ENCODE measurements at places on chromosomes 1 and 21.

- no peak for DNase-seq
Measured at GRCh38 chr1:232725305-232726047, 79.7 kb upstream of the MAP10 start.

DNA sequence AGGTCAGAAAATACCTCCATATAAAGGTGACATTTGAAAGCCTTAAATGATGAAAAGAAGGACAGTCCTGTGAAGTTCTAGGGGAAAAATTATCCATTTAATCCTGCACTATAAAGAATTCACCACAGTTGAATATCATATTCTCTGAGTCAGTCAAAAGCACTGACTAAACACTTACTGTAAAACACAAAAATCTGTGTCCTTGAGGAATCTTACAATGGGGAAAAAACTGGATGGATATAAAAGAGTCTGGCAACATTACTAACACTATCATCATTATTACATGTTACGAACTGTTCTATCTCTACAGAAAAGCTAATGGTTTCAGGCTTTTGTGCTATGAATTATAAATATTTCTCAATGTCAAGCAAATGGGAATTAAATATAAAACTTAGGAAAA is 42.4 kb upstream of the HP1BP3 start:
- DNase-seq = no peak

DNA sequence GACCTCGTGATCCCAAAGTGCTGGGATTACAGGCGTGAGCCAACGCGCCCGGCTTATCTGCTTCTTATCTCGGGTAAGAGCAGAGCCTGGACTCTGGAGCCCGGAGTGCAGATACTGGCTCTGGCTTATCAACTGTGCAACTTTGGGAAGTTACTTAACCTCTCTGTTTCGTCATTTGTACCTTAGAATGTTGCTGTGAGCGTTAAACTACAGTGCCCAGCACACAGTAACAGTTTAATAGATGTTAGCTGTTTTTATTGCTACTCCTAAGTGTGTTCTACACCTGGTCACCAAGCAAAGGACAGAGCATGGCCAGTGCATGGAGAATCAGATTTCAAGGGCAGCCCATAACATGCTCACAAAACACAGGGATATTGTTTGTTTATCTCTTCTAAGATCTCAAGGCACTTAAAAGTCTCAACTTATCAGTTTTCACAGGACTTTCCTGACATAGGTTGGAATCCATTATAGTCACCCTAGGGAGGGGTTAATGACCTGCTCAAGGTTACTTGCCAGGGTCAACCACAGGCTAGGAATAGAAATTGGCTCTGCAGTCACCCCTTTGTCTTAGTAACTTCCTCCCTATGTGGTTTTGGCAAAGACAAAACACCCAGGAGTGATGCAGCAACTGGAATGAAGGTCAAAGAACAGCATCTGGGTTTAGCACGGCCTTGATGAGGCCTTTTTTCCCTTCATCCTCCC is 22.5 kb upstream of the SRP9 start:
- no peak for DNase-seq

DNA sequence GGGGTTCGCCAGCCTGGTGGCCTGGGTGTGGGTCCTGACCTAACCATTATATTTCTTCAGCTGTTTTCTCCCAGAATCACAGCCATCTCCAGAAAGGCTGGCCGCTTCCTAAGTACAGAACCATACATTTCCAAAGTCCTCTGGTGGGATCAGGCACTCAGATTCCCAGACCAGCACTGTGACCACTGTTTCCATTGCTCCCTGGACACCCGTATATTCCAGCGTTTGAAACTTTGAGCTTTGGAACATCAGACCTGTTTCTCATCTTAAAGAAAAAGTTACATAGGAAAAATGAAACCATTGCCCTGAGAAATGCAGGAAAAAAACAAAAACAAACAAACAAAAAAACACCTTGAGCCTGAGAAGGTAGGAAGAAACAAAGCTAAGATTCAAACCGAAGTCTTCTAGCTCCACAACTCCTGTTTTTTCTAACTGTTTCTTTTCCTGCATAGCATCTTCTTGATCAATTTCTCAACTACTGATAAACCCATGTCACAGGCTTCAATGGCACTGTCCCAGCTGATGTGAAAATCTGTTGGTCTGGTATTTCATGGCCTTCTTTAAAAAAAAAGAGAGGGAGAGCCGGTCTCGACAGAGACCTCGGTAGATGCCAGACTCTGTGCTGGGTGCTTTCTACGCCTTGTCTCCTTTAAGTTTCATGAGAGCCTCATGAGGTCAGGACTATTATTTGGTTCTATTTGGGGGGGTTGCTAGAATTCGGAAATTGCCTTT is 221.3 kb downstream of the TOMM20 start:
- DNase-seq = no peak

GRCh38 chr1:156225677-156226014 is 12.8 kb downstream of the PMF1 start:
- DNase-seq = no peak

- DNase-seq = no peak
Measured at GRCh38 chr1:30920827-30921226, 12.3 kb upstream of the SDC3 start.

DNA sequence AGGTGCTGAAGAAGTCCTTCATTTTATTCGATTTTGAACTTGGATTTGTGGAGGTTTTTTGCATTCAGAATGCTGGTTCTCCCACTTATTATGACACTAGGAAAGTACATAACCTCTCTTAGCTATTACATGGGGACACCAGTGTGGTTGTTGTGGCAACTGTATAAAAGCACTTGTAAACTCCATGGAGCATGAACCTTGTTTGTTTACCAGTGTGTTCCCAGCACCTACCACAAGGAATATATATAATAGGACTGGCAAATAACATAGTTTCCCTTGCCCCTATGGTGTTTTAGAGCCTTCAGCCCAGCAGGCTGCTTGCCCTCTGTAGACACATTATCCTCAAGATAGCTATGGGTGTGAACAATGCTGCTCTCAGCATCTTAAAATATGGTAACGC is 43.1 kb downstream of the RASSF5 start:
- DNase-seq = no peak

DNA sequence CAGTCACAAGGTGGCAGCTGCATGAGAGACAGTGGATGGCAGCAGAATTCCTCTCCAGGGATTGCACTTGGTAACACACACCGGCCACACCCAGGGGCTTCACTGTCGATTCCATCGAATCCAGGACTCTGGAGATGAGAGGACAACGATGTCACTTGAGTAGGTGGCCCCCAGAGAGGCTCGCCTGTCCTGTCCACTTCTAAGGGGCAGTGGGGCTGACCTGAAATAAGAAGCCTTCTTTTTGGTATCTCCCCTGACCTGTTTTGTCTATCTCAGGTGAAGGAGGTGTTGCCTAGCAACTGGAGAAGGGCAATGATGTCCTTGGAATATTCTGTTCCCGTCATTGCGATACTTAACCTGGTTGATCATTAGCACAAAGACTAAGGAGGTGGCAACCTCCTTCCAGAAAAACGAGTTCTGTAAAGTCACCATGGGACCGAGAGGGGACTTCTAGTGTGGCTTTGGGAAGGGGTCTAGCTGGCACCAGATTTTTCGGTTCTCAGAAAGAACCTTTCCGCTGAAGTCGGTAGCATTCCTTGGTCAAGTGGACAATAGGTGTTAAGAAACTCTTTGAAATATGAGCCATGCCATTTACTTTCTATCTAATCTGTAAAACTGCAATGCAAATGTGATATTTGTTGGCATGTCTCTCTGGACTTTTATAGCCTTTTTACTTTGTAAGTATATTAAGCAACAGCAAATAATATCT is 85.2 kb upstream of the TMPRSS2 start:
- DNase-seq = no peak

DNA sequence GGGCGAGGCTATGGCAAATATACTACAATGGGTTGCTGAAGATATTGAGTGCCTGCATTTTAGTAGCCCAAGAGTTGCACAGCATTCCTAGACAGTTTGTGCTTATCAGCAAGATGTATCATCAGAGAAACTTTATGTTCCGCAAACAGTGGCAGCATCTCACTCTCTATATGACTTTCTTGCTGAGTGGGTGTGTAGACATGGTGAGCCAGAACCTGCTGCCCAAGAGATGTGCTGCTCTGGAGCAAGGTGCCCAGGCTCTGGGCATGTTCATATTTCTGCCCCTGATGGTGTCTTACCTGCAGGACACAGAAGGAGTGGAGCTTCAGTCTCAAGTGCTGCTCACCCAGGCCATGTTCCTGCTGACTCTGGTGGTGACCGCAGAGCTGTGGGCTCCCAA is 8.2 kb upstream of the RGSL1 start:
- DNase-seq = no peak

DNA sequence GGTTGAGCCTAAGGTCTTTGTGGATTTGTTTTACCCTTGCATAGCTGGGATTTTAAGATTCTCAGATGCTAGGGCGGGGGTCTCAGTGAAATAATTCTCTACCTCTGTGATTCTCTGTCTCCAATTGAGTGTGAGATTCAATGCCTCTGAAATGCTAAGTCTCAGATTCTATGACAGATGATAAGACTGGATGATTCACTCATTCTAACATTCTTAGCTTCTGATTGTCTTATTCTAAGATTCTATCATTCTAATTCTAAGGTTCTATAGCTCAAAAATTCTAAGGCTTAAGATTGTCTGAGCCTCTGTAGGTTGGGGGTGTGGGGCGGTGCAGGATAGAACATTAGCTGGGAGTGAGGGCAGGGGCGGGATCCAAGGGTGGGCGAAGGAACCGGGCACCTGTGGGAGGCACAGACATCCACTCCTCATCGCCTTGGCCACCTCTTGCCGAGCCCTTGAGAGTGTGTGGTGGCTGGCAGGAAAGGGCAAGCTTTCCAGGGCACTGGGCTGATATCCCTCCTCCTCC is 29.5 kb downstream of the ADGRB2 start:
- no peak for DNase-seq

DNA sequence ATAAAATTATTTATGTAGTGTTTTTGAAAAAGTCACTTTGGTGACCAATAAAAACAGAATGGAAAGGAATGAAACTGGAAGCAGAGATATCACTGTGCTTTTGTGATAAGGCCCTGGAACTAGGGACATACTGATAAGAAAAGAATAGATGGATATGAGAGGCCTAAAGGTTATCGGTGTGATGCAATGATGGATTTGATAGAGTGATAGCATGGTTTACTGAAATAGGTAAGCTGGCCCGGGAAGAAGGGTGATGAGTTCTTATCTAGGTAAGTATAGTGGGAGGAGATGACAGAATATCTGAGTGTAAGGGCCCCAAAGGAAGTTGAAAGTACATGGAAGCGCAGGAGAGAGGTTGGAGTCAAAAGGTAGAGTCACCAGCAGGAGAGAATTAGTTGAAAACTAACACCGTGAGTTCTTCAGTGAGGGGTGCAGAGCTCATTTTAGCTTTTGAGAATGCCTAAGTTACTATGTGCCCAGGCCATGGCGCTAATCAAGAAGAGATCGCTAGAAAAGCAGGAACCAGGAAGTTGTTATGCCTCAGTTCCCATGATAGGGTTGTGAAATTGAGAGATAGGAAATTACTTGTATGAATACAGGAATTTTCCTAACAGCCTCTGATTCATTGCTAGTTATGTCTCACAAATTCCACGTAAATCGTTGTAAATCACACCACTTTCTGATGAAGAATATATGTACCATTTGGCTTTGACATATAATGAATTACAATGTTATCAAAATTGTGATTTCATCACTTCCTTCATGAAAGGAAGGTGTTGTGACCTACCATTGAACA is 115.3 kb downstream of the PLA2G4A start:
- no peak for DNase-seq

GRCh38 chr1:194024659-194025058 is 838.2 kb upstream of the B3GALT2 start:
- peak; percentile 76 for DNase-seq

DNA sequence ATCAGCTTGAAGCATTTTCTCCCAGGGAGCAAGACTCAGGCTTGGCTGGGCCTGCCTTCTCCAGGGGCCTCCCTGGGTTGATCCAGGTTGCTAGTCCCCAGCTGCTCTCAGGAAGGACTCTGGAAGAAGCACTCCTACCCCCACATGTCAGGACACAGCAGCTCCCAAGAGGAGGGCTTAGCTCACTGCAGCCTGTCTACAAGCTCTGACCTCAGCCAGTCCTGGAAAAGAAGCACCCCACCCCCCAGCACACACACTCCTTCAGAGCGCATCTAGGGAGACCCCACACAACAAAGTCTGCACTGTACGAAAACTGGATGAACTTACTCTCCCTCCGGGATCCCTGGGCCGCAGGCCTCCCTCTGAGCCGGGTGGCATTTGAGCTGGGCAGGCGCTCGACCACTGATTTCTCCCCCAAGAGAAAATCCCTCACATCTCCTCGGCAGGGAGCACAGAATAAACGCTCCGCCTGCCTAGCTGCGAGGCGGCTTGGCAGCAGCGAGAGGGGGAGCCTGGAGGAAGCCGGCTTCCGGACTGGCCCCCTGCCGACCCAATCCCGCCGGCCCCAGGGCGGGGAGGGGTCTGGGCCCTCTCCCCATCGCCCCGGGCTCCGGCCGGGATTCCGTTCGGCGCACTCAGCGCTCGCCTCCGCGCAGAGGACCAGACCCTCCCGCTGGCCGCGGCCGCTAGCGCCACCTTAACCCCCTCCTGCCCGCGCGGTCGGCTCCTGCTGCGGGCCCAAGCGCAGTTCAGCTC is at the start of gene KCNA2:
Gene KCNA2, minus strand, starts transcription at position 458 of the 756 bp plus-strand sequence. CDS start 1,576 bp downstream, outside the sequence.
- no peak for DNase-seq

- DNase-seq = no peak
Measured at GRCh38 chr1:246573491-246573890, 7.2 kb downstream of the CNST start.

GRCh38 chr1:209379280-209379679 is 204.2 kb upstream of the CAMK1G start:
- no peak for DNase-seq

DNA sequence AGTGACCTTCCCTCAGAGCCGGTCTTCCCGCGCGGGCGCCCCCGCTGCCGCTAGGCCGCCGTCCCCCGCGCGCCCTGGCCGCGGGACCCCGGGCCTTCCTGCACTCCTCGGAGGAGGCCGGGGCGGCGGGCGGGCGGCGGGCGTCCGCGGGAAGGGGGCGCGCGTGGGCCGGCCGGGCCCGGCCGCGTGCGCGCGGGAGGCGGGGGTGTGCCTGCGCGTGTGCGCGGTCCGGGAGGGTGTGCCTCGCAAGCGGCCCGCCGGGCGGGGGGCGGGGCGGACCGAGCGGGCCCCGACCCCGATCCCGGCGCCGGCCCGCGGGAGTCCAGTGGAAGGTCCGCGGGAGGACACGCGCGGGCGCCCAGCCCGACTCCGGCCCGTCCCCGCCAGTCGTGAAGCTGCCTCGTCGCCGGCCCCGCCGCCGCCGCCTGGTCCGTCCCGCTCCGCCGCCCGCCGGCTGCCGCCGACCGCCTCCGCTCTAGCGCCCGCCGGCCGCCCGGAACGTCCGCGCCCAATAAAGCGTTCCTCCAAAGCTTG is 438 bp downstream of the MRPS6 start:
- no peak for DNase-seq

DNA sequence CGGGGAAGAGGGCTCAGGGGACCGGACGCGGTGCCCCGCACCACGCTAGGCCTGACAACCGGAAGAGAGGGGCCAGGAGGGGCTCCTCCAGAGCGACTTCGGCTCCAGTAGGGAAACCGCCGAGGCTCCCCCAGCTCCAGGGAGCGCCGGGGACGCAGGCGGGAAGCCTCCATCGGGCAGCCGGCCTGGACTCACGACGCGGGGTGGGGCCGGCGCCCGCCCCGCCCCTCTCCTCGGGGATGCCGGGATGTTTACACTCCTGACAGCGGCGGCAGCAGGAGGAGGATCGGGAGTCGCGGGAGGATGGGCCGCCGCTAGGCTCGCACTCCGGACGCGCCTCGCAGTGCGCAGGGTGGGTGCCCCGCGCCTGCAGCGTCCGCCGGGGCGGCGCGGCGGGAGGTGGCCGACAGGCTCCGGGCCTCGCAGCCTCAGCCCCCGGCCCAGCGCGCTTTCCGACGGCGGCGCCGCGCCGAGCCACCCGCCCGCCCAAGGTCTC is at the start of gene NEK7:
Gene NEK7, plus strand, starts transcription at position 254 of the 496 bp plus-strand sequence. CDS start 75,583 bp downstream, outside the sequence.
- DNase-seq = peak; percentile 65

GRCh38 chr21:38917043-38917774 is 111.5 kb downstream of the ETS2 start:
- DNase-seq = no peak

GRCh38 chr1:58746757-58747156 is 37.1 kb downstream of the JUN start:
- no peak for DNase-seq
